ENCODE measurements at places on chromosomes 7 and 10. TPM values are rescaled to one million over a fixed set of nuclear protein-coding genes. Genes with fewer than 3 reads are reported as not detected.

GSDME gene
- total RNA-seq: 8.6 TPM

PDLIM1 gene
- 161 TPM for total RNA-seq

NPSR1 gene
- total RNA-seq: not detected

SERPINE1 gene
- 2.4 TPM for total RNA-seq

HOXA7 gene
- 0.12 TPM for total RNA-seq

LIPM gene
- not detected for total RNA-seq

EBF3 gene
- total RNA-seq: 6.0 TPM

ATG9B gene
- 0.13 TPM for total RNA-seq

PDE1C gene
- total RNA-seq: 44.2 TPM

GFRA1 gene
- total RNA-seq: 4.9 TPM

PAPSS2 gene
- 24.0 TPM for total RNA-seq

NOD1 gene
- total RNA-seq: 10.6 TPM

UPK3B gene
- 3.7 TPM for total RNA-seq

UPP1 gene
- 19.9 TPM for total RNA-seq

WASHC2A gene
- 87.8 TPM for total RNA-seq

CPXM2 gene
- 17.0 TPM for total RNA-seq

ZNF804B gene
- total RNA-seq: 0.16 TPM

BICC1 gene
- 13.0 TPM for total RNA-seq

ASL gene
- 14.7 TPM for total RNA-seq

CRYGN gene
- 0.24 TPM for total RNA-seq

DIP2C gene
- total RNA-seq: 21.6 TPM

UNCX gene
- not detected for total RNA-seq

CDK14 gene
- 35.9 TPM for total RNA-seq

C10orf67 gene
- total RNA-seq: 0.10 TPM

THSD7A gene
- 2.4 TPM for total RNA-seq
